ENCODE measurements at places on chromosomes 5 and 9.

DNA sequence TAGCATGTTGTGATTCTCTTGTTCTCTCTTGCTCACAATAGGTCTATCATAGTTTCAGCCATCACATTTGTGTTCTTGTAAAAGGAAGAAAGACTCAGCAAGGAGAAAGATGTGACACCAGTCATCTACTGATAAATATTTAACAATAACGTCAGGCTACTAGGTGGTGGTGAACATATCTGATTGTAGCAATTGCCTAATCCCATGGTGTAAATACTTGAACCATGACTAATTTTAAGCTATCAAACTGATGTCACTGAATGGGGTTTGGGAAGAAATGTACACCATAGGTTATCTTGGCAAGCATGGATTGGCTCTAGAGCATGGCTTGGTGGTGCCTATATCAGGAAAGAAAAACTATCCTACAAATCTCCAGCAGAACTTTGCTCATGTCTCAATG, 16.6 kb downstream of the DMRTA1 start:
- no peak for DNase-seq

DNA sequence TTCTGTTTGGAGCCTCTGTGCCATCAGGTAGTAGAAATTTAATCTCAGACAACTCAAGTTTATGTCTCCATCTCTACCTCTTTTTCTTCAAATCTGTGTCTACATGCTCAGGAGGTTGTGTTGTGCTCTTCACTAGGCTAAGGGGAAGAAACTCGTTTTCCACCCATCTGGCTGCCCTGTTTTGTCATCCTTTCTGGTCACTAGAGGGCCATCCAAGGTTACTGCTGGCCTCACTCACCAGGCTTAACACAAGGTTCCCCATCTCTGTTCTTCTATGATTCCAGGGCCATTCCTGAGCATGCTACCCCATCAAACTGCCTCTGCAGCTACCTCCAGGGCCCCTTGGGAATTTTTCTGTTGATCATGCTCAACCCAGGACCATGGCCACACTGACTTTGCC, 213.3 kb upstream of the FBXL7 start:
- DNase-seq = no peak

GRCh38 chr5:41707853-41708603, 162.2 kb downstream of the OXCT1 start:
- no peak for DNase-seq

DNA sequence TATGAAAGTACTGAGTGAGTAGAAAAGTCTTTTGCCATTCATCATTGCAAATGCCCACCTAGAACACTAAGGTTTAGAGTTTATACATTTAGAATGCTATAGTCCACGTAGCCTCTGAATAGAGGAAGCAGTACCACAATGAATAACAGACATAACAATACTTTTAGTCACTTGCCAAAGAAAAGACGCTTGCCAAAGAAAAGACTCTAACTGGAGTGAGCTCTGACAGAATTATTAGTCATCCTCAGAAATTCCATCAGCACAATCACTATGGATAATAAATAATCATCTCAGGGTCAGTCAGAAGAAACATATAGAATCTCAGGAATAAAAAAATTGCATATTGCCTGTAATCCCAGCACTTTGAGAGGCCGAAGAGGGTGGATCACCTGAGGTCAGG, 168.5 kb upstream of the TARS1 start:
- DNase-seq = no peak

- no peak for DNase-seq
Observed at GRCh38 chr5:125205601-125206225, 459.3 kb upstream of the ZNF608 start.

DNA sequence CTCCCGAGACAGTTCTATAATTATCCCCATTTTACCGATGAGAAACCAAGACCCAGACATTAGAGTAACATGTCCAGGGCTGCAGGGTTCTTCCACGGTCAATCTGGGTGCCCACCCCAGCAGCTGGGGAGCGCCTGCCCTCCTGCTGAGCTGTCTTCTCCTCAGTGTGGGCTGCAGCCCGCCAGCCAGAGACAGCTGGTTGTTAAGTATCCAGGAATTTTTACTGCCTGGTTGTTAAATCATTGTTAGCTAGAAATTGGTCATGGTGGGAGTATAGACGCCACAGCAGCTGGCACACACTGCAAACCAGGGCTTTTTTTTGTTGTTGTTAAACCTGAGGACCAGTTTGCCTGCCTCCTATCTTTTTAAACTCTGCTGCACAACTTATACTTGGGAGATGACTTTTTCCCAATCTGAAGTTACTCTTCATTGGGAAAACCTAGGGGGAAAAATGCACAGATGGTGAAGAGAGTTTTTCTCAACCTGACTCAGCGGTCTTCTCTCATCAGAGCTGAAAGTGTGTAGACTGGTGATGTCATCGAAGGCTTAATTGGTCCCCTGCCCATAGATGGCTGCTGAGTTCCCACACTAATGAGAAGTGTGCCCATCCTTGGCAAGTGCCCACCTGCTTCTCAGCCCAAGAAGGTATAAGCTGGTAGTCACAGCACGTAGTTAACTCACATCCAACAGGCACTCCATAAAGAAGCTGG, 208.6 kb downstream of the DRD1 start:
- DNase-seq = no peak

GRCh38 chr9:70030156-70030555, 13.5 kb upstream of the MAMDC2 start:
- no peak for DNase-seq

- no peak for DNase-seq
Observed at GRCh38 chr9:69357821-69358220, 32.8 kb downstream of the ENTREP1 start.

- DNase-seq = no peak
Observed at GRCh38 chr9:72060513-72060912, at the start of gene C9orf57. Gene C9orf57 (minus strand): TSS chr9:72060613. CDS start chr9:72059331, 1,282 bp downstream.

DNA sequence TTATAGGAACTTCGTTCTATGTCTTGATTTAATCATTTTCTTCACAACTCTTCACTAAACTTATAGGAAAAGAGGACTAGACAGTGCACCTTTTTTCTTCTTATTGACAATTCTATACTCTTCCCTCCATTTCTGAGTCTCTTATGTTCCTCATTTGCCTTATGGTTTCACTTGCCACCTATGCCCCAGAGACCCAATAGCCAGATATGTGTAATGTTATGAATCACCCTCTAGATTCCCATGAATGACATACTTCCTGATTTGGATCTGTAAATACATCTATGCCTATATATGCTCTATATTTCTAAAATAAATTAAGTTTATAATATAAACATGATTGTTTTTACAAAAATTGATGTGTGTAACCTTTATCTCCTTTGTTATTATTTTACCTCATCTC, 514.1 kb upstream of the MEF2C start:
- DNase-seq = no peak
